Posterior vena cava (tissue), 2 donors: ENCODE measurements at places on chromosomes 5 and 9.
A peak's percentile ranks its signal among the peaks of the same experiment; 100 is the strongest.

- peak; percentile 73 for DNase-seq
Observed at GRCh38 chr5:179272326-179273072, 72.8 kb downstream of the ADAMTS2 start.

DNA sequence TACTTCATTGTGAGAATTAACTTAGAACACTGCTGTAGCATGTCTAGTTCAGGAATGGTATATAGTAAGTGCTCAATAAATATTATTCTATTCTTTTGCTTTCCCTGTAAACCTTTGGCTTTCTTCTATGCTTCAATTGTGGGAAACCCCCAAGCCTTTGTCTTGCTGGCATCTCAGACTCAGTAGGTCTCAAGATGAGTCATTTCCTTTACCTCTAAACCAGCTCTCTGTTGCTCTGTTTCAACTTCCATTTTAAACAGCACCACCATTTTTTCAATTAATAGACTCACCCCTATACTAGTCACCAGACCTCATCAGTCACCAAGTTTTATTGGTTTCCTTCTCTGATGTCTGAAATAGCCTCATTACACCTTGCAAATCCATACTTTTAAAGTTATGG is 43.5 kb downstream of the DMAC1 start:
- DNase-seq: no peak

DNA sequence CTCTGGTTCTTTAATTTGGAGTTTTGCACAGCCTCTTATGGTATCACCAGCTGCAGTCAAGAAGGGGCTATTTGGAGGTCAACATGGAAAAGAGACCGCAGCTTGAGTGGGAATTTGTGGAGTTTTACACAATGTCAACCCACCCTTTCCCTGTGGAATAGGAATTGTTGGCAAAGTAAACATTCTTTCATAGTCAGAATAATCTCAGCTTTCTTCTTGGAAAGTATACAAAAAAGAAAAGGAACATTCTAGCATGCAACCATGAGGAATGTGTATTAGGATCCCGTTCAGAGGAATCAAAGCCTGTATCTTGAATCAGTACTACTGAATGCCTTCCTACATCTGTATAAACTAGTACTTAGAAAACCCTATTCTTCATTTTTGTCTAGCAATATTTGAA is 107.6 kb downstream of the LURAP1L start:
- DNase-seq: no peak

- no peak for DNase-seq
Observed at GRCh38 chr5:87674235-87674634, 261.5 kb upstream of the CCNH start.

GRCh38 chr9:123093141-123093540 is 59.7 kb downstream of the GPR21 start:
- no peak for DNase-seq

DNA sequence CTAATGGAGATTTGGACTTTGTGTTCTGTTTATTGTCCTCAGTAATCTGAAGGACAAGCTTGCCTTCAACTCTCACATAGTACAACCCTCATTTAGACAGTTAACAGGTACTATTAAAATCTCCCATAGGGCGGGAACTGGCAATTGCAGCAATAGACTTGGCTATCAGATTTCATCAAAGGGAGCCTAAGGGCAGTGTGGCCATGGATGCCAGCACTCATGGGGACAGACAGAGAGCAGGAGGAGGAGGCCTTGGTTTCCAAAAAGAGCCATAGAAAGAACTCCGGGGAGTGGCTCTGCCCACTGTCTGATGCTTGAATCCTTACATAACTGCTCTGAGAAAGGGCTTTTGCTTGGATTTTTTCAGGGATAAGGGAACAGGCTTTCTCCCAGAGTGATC is 6.8 kb downstream of the SLC36A1 start:
- no peak for DNase-seq

GRCh38 chr5:60206234-60206633 is 312.7 kb upstream of the PDE4D start:
- DNase-seq: no peak

DNA sequence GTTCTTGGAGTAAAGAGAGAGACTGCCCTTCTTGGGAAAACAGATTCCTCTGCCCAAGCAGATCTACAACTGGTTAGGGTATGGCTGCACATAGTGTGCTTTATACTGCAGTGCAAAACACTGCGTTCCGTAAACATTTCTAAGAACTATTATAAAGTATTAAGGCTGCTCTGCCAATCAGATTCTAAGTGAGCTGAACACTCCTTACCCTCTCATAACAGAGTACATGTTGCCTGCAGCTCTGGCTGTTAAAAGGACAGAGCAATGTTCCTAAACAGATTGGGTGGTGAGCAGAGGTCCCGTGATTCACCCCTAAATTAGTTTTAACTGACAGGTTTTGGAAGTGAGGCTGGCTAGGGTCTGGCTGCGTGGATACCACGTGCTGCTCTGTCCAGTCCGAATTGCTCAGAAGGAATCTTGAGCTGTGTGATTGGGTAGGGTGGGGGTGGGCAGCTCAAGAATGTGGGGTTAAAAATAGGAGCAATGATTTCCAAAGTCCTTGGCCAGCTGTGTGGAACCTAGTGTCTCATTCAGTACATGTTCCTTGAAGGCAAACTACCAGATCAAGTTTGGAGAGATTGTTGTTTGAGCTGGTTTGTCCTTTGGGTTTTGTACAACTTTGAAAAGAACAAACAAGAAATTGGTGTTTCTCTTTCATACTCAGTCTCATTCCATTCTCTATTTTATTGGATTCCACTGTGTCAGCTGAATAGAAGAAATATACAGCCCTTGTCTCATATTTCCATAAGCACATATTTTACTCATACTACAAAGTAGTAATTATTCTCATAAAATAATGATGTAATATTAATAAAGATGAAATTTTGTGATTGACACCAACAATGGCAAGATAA is 497.6 kb upstream of the CD180 start:
- peak; percentile 89 for DNase-seq

DNA sequence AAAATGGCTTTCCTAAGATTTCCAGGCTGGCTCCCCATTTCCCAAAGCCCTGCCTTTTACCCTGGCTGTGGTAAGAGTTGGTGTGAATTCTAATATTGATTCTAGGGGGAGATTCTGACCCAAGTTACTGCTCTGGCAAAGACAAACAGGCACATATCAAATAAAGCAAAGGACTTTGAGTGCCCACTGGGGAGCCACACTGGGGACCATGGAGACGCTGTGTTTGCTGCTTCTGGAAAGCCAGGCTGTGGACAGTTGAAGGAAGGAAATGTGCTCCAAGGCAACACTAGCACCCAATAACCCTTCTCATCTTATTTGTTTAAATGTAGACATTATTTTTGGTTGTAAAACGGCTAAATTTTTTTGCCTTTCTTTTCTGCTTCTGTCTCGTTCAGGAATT is 78.7 kb downstream of the SNCAIP start:
- DNase-seq: no peak

GRCh38 chr5:124194282-124194681 is 552.2 kb downstream of the ZNF608 start:
- no peak for DNase-seq

GRCh38 chr5:93746406-93747056 is 5.1 kb upstream of the POU5F2 start:
- no peak for DNase-seq
